ENCODE measurements at places on chromosomes 1 and 21.

- DNase-seq = no peak
These were observed 56.6 kb upstream of the PPP2R5A start for GRCh38 chr1:212228591-212229119.

DNA sequence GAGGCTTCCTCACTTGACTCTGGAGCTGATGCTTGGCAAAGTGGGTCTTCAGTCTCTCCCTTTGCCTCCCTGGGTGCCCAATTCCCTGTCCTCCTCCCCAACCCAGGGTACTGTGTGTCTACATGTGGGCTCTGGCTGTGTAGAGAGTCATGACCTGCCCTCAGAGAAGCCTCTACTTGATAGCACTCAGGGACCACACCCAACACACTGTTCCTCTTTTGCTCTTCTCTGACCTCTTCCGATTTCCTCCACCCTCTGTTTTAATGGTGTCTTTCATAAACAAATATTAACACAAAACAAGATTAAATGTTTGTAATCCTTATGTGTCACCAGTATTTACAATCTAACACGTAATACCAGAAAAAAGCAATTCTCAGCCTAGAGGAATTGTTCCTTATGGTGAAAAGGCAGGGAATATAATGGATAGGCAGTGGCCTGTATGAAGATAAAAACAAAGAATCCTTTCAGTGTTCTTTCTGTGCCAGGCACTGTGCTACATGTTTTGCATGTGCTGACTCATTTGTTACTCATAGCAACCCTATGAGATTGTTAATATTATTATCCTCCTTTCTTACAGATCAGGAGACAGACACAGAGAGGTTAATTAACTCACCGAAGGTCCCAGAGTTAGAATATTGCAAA is 58.2 kb downstream of the HSD3B1 start:
- DNase-seq = no peak

GRCh38 chr21:42164818-42165217 is 54.1 kb upstream of the ABCG1 start:
- no peak for DNase-seq

DNA sequence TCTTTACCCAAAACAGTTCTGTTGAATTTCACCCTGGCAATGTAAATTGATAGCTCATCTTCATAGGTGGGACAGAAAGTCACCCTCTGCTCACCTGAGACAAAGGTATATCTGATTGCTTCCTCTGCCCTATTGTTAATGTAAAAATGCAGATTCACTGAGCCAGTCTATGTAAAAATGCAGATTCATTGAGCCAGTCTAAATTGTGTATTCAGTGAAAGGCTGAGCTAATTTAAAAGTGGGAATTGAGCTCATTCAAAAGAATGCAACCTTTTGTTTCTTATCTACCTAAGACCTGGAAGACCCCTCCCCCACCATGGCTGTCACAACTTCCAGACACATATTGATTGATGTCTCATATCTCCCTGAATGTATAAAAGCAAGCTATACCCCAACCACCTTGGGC is 4.8 kb upstream of the MYSM1 start:
- DNase-seq = no peak

DNA sequence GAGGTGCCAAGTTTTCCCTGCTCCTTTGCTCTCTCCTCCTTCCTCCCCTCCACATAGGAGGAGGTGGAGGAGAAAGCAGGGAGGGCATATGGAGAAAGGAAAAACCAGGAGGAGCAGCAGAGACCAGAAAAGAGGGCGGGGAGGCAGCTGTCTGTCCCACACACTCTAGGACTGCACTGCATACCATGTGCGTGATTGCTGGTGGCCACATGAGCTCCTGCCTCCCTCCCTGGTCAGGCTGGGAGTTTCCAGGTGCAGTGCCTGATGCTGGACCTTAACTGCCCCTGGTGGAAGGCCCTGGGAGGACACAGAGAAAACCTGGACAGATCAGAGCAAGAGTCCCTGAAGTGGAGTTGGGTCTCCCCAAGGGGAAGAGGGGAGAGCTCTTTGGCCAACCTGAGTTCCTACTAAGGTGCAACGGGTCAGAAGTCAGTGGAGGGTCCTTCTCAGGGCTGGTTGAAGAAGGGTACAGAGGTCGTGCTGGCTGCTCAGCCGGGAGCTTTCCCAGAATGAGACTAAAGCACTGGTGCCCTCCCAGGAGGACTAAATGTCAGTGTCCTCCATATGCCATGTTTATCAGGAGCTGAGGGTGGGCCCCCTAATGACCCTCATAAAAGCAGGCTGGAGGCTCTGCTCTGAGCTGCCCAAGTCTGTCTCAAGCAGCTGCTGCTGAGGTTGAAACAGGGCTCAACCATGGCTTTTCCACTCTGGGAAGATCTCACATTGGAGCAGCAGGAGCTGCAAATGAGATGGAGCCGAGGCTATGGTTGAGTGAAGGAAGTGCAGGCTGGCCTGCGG is 3.5 kb upstream of the LGR6 start:
- DNase-seq = no peak

DNA sequence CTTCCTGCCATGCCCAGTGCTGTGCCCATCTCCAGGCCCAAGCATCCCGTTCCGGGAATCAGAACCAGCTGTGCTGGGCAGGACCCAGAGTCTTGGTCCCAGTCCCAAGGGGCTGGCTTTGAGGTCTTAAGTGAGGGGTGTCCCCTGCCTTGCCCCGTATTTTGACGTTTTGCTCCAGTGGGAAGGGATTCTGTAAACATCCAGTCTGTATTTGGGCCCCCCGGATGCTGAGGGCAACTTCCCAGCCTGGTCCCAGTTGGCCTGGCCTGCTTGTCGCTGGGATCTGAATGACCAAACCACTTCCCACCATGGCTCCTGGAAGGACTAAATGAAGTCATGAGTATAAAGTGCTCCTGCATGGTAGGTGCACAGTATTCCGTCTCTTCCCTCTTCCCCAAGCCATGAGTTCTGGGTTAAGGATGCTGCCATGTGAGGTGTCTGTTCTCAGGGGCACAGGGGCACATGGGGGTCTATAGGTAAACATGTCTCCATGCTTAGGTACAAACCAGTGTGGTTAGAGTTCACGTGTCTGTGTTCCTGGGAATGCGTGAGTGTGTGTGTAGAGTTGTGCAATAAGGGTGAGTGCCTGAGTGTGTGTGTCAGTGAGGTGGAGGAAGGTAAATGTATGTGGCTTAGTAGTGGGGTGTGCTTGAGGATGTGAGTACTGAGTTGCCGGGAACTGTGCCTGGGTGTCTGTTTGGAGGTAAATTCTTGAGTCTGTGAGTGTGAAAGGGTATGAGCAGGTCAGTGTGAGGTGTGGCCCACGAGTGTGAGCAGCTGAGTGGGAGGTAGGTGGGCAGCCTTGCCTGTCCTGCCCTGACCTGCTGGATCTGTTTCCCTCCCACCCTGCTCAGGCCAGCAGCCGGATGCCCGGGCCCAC is 1.5 kb downstream of the B4GALT2 start:
- no peak for DNase-seq

DNA sequence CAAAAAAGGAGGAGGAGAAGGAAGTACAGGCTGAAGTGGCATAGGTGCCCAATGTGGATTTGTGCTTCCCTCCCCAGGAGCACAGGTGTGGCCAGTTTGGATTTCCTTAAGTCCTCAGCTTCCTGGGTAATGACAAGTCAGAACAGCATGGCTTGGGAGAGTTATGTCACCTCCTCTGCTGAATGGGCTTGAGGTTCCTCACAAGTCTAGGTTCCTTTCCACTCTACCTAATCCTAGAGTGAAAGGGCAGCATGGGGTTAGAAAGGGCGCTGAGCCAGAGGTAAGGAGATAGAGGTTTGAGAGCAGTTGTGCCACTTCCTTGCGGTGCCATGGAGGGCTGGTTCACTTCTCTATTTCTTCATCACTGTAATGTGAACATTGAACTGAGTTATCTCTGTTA is 35.5 kb upstream of the IL20 start:
- no peak for DNase-seq

GRCh38 chr21:44013380-44014088 is 1.4 kb downstream of the TRAPPC10 start:
- DNase-seq = no peak
